ENCODE measurements at places on chromosomes 4 and X.

- no peak for DNase-seq
Observed at GRCh38 chrX:49956313-49956712, 33.9 kb downstream of the CLCN5 start.

DNA sequence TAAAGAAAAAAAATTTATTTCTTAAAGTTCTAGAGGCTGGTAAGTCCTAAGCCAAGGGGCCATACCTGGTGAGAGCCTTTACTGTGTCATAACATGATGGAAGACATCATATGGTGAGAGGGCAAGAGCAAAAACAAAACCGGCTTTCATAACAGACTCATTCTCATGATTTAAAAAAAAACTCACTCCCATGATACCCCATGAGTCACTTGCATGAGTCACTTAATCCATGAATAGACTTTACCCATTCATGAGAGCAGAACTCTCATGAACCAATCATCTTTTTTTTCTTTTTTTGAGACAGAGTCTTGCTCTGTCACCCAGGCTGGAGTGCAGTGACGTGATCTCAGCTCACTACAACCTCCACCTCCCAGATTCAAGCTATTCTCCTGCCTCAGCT lies 369.7 kb upstream of the DIAPH2 start:
- no peak for DNase-seq

GRCh38 chr4:53354012-53354722 lies 11.7 kb downstream of the SCFD2 start:
- DNase-seq: no peak

- DNase-seq: no peak
Observed at GRCh38 chrX:20378233-20378920, 111.7 kb upstream of the RPS6KA3 start.

DNA sequence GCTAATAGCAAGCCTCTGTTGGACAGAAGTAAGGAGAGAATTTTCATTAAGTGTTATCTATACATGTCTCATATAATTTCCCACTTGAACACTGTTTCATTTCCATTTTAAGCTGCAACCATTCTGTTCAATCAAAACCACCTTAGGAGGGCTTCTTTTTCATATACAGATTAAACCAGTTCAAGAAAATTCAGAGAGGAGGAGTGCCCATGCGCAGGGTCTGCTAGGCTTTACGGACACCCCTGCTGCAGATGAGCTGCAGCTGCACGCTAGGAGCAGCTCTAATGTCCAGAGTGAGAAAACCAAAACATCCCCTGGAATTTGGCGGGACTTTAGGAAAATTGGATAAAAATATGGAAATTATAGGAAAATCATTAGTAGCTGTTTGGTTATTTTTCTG lies 541.0 kb downstream of the SPRY1 start:
- no peak for DNase-seq

GRCh38 chr4:37537484-37537883 lies 148.7 kb downstream of the RELL1 start:
- no peak for DNase-seq

DNA sequence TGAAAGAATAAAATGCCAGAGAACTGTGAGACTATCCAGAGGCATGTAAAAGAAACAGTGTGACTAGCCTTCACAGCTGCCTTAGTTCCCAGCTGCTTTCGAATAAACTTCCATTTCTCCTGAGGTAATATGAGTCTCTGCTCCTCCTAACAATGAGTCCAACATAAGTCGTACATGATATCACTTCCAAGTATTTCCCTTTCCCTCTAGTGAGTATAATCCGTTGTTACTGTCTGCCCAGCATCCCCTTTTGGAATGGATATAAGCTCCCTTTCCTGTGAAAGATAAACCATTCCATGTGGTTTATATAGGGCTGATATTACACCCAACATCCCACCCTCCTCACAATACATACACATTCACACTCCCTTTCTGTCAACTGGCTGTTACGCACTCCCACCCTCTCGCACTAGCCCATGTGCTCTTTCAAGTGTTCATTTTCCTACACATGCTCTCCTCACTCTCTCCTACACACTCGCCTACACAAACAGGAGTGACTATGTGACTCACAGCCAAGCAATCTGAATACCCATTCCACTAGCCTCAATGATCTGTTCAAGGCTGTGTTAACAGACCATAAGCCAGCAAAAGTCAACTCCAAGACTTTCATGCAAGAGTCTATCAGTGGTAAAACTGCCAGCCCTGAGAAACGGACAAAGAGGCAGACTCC lies 5.0 kb downstream of the NAF1 start:
- DNase-seq: no peak

DNA sequence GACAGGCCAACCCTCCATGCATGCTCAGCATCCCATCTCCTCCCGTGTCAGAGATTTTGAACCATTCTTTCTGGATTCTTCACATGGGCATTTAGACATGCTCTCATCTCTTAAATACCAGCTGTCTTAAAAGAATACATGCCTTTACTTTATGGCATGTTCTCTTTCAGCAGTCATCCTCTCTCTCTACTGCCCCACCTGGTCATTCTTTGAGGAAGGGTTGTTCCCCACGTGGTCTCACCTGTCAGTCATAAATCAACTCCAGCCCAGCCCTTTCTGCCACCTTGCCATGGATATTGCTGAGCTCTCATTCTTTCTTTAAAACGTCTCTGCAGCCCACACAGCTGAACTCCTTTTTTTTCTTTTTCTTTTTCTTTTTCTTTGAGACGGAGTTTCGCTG lies 111.3 kb downstream of the ARHGAP10 start:
- DNase-seq: no peak

DNA sequence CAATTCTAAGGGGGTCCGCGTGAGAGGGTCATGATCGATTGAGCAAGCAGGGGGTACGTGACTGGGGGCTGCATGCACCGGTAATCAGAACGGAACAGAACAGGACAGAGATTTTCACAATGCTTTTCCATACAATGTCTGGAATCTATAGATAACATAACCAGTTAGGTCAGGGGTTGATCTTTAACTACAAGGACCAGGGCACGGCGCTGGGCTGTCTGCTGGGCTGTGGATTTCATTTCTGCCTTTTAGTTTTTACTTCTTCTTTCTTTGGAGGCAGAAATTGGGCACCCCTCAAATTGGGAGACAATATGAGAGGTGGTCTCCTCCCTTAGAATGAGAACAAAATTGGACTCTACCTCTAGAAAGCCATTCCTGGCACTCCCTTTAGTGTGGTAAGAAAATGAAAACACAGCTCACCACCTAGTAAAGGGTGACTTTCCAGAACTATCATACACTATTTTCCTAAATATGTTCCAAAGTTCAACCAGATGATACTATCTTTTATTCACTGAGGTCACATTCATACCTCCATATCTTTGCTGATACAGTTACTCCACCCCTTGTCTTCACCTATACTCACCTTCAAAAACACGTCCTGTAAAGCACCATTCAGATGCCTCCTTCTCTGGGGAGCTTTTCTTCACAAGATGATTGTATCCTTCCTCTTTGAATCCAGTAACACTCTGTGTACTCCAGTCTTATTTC lies 1058.3 kb upstream of the SLIT2 start:
- DNase-seq: no peak

DNA sequence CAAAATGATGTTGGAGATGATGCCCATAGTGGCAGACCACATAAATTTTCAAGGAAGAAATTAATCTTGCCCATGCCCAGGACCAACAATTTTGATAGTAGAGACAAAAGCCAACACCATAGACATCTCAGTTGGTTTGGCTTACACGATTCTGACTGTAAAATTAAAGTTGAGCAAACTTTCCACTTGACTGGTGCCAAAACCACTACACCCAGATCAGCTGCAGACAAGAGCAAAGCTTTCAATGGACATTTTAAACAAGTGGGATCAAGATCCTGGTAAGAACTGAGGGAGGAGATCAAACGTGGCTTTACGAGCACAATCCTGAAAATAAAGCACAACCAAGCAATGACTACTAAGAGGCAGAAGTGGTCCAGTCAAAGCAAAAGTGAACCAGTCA lies 90.7 kb downstream of the PAPSS1 start:
- DNase-seq: no peak

GRCh38 chrX:40571600-40571999 lies 9.2 kb upstream of the ATP6AP2 start:
- no peak for DNase-seq

- DNase-seq: no peak
Observed at GRCh38 chrX:152028579-152028978, 54.1 kb upstream of the GABRE start.

DNA sequence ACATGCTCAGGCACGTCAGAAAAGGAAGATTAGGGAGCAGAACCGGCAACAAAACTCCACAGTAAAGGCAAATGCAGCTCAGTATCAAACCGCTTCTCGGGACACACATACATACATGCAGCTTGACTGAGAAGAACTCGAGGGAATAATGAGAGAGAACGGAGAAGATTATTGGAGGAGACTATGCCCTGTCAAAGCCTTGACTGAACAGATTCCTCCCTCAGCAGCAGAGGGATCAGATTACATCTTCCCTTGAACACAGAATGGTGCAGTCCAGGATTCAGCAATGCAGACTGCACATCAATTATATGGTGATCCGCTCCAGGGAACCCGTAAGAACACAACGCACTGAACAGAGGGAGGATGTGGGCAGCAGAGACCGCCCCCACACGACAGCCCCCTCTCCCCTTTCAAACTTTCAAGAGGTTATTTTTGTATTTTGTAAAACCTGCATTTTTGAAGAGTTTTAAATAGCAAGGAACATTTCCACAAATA lies 183.2 kb downstream of the FBXW7 start:
- no peak for DNase-seq

GRCh38 chr4:125776146-125776545 lies 461.4 kb downstream of the FAT4 start:
- DNase-seq: no peak

- DNase-seq: no peak
Observed at GRCh38 chr4:163109967-163110366, 56.7 kb downstream of the NAF1 start.

GRCh38 chr4:41430792-41431191 lies 107.2 kb upstream of the LIMCH1 start:
- DNase-seq: no peak

All from cortex of kidney (tissue), 1 donor.